ENCODE measurements at places on chromosomes 13 and 19. TPM values are rescaled to one million over a fixed set of nuclear protein-coding genes. Genes with fewer than 3 reads are reported as not detected.

Gene PRTN3
- not detected for total RNA-seq

Gene IGFL2
- total RNA-seq: not detected

Gene KLF2
- 253 TPM for total RNA-seq

Gene POGLUT2
- total RNA-seq: 7.6 TPM

Gene KCNN4
- 34.5 TPM for total RNA-seq

Gene BEST2
- total RNA-seq: not detected

Gene ZNF234
- 12.9 TPM for total RNA-seq

Gene BRSK1
- 6.8 TPM for total RNA-seq

Gene HS6ST3
- total RNA-seq: not detected

Gene C3
- not detected for total RNA-seq

Gene NOTCH3
- total RNA-seq: not detected

Gene TMEM238
- 20.6 TPM for total RNA-seq

Gene SLC25A41
- total RNA-seq: 0.42 TPM

Gene ADGRE3
- total RNA-seq: not detected

Gene AMER2
- total RNA-seq: not detected

Gene GAPDHS
- total RNA-seq: not detected

Gene TMC4
- 4.9 TPM for total RNA-seq

Gene NFIX
- total RNA-seq: 1.5 TPM

Gene FPR1
- total RNA-seq: not detected

Gene SBNO2
- total RNA-seq: 91.7 TPM

Gene ZNF600
- total RNA-seq: 17.5 TPM

Gene LILRA5
- not detected for total RNA-seq

Gene NLRP5
- not detected for total RNA-seq

Gene LILRB1
- total RNA-seq: not detected

Gene PRR20D
- total RNA-seq: not detected

Gene PDX1
- total RNA-seq: not detected

All from activated CD4-positive, alpha-beta T cell treated with anti-CD3 and anti-CD28 coated beads, Interleukin-2, amount 10 ng/mL, durations not matched to agents 7 days and 5 days (primary cell).